ENCODE measurements at places on chromosomes 7 and 10.

DNA sequence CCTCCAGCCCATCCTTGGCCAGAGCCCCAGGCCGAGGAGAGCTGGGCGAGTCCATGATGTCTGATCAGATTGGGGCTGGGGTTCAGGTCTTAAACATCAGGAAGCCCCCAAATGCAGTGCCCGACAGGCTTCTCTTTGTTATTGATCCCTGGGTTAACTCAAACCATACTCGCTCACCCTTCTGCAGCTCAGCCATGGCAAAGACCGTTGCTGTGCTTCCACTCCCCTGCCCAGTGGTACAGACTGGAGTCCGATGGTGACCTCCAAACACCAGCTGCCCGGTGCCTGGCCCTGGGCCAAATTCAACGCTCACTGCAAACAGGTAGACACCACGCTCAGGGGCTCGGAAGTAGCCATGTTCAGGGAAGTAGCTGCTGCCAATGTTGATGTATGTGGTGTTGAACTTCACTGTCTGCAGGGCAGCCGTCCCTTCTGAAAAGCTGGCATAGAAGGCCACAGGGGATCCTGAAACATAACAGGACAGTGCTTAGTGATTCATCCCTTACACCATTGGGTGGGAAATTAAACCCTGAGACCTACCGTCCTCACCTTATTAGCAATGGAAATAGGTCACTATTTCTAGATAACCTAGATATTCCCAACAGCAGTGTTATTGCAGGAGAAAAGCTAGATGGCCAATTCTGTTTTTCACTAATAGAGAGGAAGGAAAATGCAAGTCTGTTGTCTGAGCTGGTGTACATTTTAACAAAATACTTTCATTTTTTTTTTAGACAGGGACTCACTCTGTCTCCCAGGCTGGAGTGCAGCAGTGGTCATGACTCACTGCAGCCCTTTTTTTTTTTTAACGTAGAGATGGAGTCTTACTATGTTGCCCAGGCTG, 20.5 kb downstream of the MMRN2 start:
- no peak overlapping the region for H3K4me3 ChIP-seq
- peaks cover 7% of the 10 kb centered on the region for H3K36me3 ChIP-seq
- DNase-seq = peak; percentile 7

DNA sequence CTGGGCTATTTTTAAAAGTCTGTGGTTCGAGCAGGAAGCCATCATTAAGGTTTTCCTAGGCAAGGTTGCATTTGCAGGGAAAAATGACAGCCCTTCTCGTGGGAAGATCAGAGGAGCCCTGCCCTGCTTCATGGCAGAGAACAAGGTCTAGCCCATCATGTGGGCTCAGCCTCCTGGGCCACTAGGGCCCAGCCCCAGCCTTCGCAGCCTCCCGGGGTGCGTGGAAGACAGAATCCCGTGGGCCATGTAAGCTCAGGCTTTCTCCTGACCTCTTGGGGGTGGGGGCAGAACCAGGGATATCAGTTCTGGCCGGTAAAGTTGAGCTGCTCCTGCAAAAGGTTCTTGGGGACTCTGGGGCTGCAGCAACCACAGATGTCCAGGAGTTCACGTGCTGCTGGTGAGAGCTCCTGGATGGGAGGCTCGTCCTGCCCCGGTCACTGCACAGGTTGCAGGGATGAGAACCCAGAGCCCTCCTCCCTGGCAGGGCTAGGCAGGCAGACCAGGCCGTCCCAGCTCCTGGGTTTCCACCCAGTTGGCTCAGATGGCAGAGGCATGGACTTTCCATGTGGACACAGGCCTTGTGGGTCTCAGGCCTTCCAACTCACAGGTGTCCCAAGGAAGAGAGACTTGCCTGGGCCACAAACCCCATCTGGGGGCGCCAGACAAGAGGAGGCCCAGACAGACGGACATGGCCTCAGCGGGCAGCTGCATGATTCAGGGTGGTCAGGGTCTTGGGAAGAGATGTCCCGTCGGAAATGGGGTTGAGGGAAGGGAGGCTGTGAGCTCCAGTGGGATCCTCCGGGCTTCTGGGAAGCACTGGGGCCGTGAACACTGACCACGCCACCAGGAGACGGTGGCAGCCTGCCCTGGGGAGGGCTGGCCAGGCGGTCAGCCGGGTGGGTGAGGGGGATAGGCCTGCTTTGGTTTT, 126.2 kb downstream of the NEURL1 start:
- H3K27me3 ChIP-seq = no peaks in the 10 kb centered on the region
- peak overlapping the region; percentile 74 for H3K27ac ChIP-seq
- H3K36me3 ChIP-seq = peaks cover 63% of the 10 kb centered on the region
- H3K4me1 ChIP-seq = peaks cover 89% of the 10 kb centered on the region
- DNase-seq = no peak

- DNase-seq = peak; percentile 94
- peak within 1 kb of the TSS; percentile 74 for H3K4me3 ChIP-seq
- H3K36me3 ChIP-seq = no peaks in the 10 kb centered on the region
- H3K4me1 ChIP-seq = peaks cover 19% of the 10 kb centered on the region
- peak within 1 kb of the TSS; percentile 85 for H3K27ac ChIP-seq
Measured at GRCh38 chr10:22320591-22321155, at the start of gene BMI1. Gene BMI1 (plus strand): TSS chr10:22321099. CDS start chr10:22326450, 5,351 bp downstream.

DNA sequence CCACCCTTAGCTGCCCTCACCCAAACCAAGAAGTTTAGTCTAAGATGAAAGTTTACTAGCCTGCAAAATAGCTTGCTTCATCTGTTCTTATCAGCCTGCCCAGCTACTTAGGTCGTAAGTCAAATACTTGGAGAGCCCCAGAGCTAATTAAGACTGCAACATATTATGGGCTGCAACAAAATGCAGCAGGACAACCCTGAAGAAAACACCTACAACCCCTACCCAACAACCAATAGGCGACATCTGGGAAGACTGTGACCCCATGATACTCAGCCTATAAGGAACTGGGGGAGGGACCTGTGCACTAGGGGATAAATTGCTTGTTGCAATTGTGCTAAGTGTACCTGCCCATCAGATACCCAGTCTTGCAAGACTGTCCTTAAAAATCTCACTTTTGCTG, 64.1 kb downstream of the LYZL2 start:
- no peak overlapping the region for H3K27ac ChIP-seq
- no peaks in the 10 kb centered on the region for H3K27me3 ChIP-seq
- no peaks in the 10 kb centered on the region for H3K36me3 ChIP-seq
- DNase-seq = no peak
- H3K4me1 ChIP-seq = no peaks in the 10 kb centered on the region

- H3K27ac ChIP-seq = no peak overlapping the region
- peaks cover 5% of the 10 kb centered on the region for H3K27me3 ChIP-seq
- H3K36me3 ChIP-seq = no peaks in the 10 kb centered on the region
- H3K4me3 ChIP-seq = no peak overlapping the region
- DNase-seq = no peak
Measured at GRCh38 chr10:103262229-103262628, 14.7 kb upstream of the INA start.

GRCh38 chr7:39184391-39184790, 206.7 kb downstream of the POU6F2 start:
- H3K4me1 ChIP-seq = no peaks in the 10 kb centered on the region
- DNase-seq = peak; percentile 4
- H3K27me3 ChIP-seq = no peaks in the 10 kb centered on the region
- H3K4me3 ChIP-seq = no peak overlapping the region

- no peaks in the 10 kb centered on the region for H3K27me3 ChIP-seq
- no peak overlapping the region for H3K27ac ChIP-seq
- no peak overlapping the region for H3K4me3 ChIP-seq
- H3K36me3 ChIP-seq = no peaks in the 10 kb centered on the region
- no peaks in the 10 kb centered on the region for H3K4me1 ChIP-seq
Measured at GRCh38 chr7:66297579-66297978, 92.4 kb downstream of the TPST1 start.

- peak; percentile 15 for DNase-seq
- no peaks in the 10 kb centered on the region for H3K36me3 ChIP-seq
- H3K4me3 ChIP-seq = no peak overlapping the region
- no peak overlapping the region for H3K27ac ChIP-seq
- H3K4me1 ChIP-seq = no peaks in the 10 kb centered on the region
- no peaks in the 10 kb centered on the region for H3K27me3 ChIP-seq
Measured at GRCh38 chr10:25226775-25227682, 52.2 kb downstream of the GPR158 start.

DNA sequence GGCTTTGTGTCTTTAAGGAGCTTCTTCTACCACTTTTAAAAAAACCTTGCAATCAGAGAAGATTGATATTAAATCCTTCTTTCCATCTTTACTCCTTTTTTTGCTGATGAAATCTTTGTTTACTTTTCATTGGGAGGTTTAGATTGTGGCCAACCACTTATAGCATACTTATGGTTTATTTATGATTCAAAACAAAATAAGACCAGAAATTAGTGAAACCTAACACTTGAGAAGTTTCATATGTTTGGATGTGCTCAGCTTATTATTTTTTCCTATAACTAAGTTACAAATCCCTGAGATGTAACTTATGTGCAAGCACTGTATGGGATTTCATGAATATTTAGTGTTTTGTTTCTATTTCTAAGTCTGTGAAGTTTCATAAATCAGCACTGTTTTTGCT, 13.5 kb upstream of the PRPS1L1 start:
- H3K4me3 ChIP-seq = no peak overlapping the region
- DNase-seq = no peak
- H3K27ac ChIP-seq = no peak overlapping the region
- no peaks in the 10 kb centered on the region for H3K36me3 ChIP-seq
- no peaks in the 10 kb centered on the region for H3K4me1 ChIP-seq

GRCh38 chr7:98539865-98540264, 77.2 kb upstream of the NPTX2 start:
- H3K4me3 ChIP-seq = no peak overlapping the region
- H3K27ac ChIP-seq = no peak overlapping the region
- no peaks in the 10 kb centered on the region for H3K4me1 ChIP-seq
- DNase-seq = no peak
- H3K36me3 ChIP-seq = no peaks in the 10 kb centered on the region
- H3K27me3 ChIP-seq = no peaks in the 10 kb centered on the region

DNA sequence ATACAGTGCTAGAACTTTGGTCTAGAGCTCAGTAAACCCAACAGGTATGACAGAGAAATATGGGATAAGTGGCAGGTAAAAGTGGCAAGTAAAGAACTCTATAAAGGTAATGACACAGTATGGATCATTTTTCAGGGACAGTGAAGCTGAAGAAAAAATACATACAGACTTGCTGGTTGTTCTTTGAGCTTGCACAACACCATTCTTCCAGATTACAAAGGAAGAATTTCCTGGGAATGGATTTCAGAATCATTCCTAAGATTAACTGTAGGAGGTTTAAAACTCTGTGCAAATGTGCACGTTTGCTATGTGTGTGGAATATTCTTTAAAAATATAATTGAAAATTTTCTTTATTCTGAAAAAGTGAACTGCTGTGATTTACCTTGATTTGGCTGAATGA, 36.0 kb downstream of the PHF14 start:
- H3K27ac ChIP-seq = no peak overlapping the region
- H3K36me3 ChIP-seq = peaks cover 12% of the 10 kb centered on the region
- DNase-seq = no peak
- no peak overlapping the region for H3K4me3 ChIP-seq
- no peaks in the 10 kb centered on the region for H3K27me3 ChIP-seq

DNA sequence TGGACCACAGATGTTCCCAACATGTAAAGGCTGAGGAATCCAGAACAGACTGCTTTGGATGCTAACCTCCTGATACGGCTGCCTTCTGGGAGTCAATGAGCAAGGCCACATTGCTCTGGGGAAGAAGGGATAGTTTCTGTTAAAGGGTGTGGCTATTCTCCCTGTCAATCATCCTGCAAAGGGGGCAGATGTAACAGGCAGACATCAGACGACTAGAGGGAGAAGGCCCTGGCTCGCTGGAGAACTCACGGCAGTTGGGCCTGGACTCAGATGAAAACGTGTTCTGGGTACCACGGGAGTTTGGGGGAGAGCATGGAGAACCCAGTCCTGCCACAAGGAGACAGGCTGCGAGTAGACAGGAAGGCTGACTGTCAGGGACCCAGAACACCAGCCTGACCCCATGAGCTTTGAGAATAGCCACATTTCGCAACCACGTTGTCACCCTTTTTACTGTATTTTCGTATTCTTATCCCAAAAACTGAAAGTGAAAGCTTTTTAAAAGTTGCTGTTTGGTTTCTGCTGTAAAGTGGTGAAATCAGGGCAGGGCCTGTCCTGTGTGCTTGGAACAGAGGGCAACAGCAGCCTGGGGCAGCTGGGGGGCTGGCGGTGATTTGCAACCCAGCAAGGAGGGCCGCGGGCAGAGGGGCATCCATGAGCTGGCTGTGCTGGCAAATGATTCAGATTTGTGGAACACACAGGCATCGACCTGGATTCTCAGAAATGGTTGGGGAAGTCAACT, 95.3 kb downstream of the MYOF start:
- no peaks in the 10 kb centered on the region for H3K27me3 ChIP-seq
- peaks cover 32% of the 10 kb centered on the region for H3K36me3 ChIP-seq
- H3K27ac ChIP-seq = peak overlapping the region; percentile 63
- no peak for DNase-seq
- H3K4me3 ChIP-seq = no peak overlapping the region

DNA sequence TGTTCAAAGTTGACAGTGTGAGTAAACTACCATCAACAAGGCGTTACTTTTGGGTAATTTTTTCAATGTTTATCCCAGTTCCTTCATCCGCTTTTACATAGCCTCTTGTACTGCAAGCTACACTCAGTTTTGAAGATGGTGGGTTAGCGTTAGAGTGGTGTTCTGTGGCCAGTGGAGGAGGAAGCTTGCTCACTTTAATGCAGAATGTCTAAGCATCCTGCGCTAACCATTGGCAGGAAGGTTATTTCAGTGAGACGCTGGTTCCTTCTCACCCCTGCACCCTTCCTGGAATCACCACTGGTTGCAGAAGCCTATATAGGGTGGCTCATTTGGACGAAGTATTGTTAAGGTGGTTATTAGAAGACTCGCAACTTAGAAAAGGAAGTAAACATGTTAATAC, 159.1 kb downstream of the CELF2 start:
- H3K36me3 ChIP-seq = peaks cover 18% of the 10 kb centered on the region
- no peak overlapping the region for H3K4me3 ChIP-seq
- no peak for DNase-seq
- H3K27ac ChIP-seq = no peak overlapping the region
- H3K27me3 ChIP-seq = no peaks in the 10 kb centered on the region

DNA sequence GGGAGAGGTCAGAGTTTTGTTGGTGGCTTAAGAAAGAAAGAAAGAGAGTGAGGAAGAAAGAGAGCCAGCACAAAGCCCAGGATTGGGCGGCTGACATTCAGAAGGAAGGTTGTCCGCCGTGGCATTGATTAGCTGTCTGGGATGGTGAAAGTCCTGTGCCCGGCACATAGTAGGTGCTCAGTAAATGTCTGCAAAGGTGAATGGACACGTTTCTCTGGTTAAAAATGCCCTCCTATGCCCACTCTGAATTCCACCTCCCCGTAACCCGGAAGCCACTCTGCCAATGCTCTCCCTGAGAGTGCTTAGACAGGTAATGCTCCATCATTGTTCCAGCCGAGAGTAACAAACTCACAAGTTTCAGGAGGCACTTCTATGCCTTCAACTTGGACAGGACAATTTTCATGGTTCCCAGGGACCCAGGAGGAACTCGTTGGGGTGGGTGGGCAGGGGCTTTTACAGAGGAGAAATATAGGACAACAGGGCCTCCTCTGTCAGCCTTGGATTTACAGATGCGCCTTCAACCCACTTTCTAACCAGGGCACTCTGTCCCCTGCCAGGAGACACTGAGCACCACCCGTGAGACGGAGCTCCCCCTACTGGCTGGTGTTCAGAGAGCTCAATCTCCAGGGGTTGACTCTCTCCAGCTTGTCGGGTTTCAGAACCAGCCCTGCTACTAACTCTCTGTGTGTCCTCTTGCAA, 411.5 kb upstream of the ZMIZ1 start:
- no peak overlapping the region for H3K27ac ChIP-seq
- DNase-seq = peak; percentile 58
- H3K4me3 ChIP-seq = no peak overlapping the region

All from muscle of leg (tissue), 16 donors.